ENCODE measurements at places on chromosomes 2 and 18. TPM values are rescaled to one million over a fixed set of nuclear protein-coding genes. Genes with fewer than 3 reads are reported as not detected.

The ACMSD gene
- total RNA-seq: not detected

The IHH gene
- total RNA-seq: not detected

The RAB6C gene
- not detected for total RNA-seq

GRCh38 chr2:198411936-198412335 lies 607.5 kb downstream of the PLCL1 start:
- DNase-seq: no peak

Measured in foreskin keratinocyte (primary cell).